RWPE2 (cell line): ENCODE measurements at places on chromosomes 5 and 9.

DNA sequence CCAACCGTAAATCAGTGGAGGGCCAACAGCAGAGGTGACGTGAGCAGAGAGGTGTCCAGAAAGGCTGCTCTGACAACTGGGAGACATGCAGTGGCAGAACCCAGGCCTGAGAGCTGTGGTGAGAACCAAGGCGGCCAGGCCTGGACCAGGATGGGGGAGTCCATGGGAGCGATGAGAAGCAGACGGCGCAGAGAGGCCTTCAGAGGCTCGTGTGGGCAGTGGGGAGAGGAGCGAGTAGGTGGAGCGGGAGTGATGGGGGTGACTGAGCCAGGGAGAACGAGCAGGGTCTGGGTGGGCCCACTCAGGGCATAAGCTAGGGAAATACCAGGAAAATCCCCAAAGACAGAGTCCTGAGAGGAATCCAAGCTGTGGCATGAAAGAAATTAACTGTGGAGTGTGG is 7.9 kb upstream of the IL3 start:
- DNase-seq = peak; percentile 56

- DNase-seq = no peak
Observed at GRCh38 chr9:87386490-87387025, 111.1 kb upstream of the DAPK1 start.

GRCh38 chr5:669111-669841 is 23.9 kb downstream of the TPPP start:
- DNase-seq = no peak

GRCh38 chr5:163846512-163846911 is 341.1 kb downstream of the MAT2B start:
- no peak for DNase-seq

- no peak for DNase-seq
Observed at GRCh38 chr5:132099905-132100304, 26.3 kb downstream of the CSF2 start.

DNA sequence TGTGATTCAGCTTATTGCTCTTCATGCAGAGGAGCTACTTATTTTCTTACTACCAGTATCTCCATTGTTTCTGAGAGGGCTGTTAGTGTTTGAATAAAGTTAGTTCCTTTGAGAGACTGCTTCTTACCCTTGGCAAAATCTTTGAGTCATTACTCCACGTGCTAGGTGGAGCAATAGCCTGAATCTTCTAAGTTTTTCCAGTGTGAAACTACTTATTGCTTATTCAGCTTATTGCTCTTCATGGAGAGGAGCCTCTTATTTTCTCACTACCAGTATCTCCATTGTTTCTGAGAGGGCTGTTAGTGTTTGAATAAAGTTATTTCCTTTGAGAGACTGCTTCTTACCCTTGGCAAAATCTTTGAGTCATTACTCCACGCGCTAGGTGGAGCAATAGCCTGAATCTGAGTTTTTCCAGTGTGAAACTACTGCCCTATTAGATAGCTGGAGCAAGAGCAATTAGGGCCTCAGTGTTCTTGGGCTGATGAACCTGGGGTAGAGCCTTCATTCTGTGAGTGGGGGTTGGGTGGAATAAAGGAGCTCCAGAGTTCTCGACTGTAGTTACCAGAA is 41.9 kb downstream of the GPBP1 start:
- no peak for DNase-seq

- no peak for DNase-seq
Observed at GRCh38 chr5:691817-692528, 1.2 kb downstream of the TPPP start.

- no peak for DNase-seq
Observed at GRCh38 chr5:107615299-107615817, 55.4 kb downstream of the EFNA5 start.

DNA sequence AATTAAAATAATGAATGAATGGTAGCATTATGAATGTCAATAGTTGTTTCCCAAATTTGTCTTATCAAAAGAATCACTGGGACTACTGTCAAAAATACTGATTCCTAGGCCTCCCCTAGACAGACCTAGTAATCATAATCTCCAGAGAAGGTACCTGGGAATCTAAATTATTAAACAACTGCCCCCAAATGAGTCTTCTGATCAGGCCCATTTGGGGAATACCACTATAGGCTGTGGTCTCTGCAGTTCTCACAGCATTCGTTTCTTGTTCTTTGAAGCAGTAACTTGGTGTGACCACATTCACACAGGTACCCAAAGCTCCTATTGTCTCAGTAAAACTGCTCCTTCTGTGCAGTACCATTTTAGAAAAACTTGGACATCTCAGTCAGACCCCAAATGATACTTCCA is 230.9 kb downstream of the PIK3R1 start:
- DNase-seq = no peak

- DNase-seq = no peak
Observed at GRCh38 chr9:92482329-92482728, at the start of gene ASPN. ASPN (minus strand) TSS chr9:92482506.

DNA sequence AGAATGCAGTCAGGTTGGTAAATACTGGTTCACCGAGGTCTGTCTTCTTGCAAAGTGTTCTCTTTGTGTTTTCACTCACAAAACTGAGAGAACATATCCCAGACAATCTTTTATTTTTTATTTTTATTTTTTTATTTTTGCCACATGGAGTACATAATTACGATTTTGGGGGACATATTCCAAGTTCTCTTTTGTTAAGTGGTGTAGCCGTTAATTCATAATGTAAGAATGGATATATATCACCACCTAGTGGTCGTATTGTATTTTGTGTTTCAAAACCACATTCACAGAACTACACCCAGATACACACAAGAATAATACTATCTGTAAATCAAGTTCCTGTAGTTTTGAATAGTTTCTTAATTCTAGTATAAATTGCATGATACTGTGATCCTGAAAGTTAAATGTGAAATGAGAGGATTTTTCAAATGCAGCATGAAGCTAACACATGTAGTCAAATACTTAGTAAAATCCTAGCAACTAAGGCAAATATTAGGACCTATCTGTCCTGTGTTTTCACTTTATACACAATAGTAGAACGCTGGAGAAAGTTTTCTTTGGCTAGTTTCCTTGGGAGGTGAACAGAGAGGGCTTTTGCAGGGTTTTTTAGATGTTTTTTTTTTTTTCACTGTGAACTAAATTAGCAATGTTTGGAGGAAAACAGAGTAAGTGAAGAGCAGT is 92.7 kb downstream of the VCAN start:
- no peak for DNase-seq

- DNase-seq = no peak
Observed at GRCh38 chr5:113694576-113694975, 181.1 kb downstream of the YTHDC2 start.

GRCh38 chr5:178067755-178068154 is 45.6 kb upstream of the N4BP3 start:
- no peak for DNase-seq

- DNase-seq = no peak
Observed at GRCh38 chr9:68781928-68782327, 76.9 kb downstream of the PIP5K1B start.

DNA sequence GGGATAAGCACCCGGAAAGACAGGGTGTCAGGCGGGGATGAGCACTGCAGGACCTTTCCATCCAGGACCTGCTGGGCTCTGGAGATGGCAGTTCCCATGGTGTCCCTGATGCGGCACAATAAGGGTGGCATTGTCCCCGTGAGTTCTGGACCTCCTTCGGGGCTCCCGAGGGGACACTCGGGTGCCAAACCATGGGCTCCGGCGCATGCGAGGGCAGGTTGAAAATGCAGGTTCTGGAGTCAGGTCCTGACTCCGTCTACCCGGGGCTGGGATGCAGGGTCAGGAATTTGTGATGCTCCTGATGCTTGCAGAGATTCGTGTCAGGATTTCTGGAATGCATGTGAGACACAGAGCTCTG is 682 bp downstream of the FCN2 start:
- no peak for DNase-seq

DNA sequence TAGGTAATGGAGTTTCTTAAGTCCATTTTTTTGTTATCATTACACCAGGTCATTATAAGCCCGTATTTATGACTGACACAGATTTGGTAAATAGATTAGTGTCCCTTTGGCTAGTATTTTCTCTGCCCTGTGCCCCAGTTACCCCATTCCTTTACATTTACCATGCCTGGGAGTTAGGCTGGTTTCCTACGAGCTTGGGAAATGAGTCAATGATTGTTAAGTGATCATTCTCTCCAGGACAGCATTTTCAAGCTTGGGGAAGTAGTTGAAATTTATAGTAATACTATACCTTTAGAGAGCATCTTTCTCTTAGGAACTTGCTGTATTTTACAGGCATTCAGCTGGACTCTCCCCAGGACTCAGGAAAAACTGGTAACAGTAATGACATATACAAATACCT is 573.1 kb downstream of the TLE4 start:
- DNase-seq = no peak

DNA sequence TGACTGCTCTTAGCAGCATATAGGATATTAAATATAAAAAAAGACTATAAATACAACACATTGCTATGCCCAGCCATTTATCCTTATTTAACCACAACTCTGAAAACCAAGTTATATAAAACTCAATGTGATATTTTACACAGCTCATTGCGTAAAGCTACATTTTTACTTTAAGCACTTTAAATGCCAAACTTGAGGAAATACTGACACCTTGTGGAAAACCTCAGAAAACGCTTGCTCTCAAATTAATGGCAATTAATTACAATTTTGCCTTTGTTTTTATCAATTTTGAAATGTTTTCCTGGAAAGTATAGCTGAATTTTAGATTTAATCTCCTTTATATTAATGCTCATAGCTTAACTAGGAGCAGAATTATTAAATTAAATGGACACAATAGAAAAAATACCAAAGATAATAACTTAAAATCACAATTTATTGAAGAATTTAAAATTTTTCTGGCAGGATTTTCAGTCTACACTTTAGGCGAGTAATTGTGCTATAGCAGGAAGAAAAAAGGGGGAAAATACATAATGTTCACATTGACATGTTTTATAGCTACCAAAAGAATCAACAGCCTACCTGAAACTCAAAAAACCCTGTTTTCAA is 25.2 kb upstream of the PLAC8L1 start:
- no peak for DNase-seq

GRCh38 chr9:441126-441525 is 226.5 kb downstream of the DOCK8 start:
- no peak for DNase-seq

DNA sequence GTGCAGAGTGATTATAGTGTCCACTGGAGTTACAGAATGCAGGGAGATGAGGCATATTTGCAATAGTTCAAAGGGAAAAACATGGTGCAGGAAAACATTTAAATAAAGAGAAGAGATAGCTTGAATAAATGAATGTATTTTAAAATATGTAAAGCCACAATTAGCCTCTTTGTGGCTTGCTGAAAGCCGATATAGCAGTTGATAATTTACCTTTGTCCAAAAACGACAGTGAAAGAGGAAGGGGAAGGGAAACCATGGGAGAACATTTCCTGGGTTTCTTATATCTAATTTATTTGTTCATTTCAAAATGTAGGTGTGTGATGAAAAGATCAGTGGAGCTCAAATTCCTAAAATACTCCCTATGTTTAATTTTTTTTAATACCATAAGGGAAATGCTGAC is 156.1 kb downstream of the DENND1A start:
- no peak for DNase-seq

GRCh38 chr5:154010660-154011059 is 28.1 kb downstream of the FAM114A2 start:
- DNase-seq = no peak

DNA sequence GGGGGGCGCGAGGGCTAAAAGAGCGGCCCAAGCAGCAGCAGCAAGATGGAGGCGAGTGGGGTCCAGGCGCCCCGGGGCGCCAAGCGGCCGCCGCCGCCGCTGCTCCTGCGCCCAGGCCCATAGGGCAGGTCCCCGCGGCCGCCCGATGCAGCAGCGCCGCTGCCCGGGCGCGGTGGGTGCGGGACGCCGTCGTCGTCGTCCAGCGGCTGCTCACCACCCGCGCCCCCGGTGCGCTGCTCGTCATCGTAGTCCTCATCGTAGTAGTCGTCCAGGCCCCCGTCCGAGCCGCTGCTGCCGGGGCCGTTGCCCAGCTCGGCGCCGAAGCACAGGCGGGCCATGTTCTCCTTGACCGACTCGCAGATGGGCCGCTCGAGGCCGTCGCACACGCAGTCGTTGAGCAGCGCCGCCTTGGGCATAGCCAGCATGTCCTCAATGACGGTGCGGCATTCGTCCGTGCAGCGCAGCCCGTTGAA is 1.5 kb downstream of the GAS1 start:
- peak; percentile 61 for DNase-seq
